Cardiac septum (tissue), 1 donor: ENCODE measurements at places on chromosomes 4 and X. TPM values are rescaled to one million over a fixed set of nuclear protein-coding genes. Genes with fewer than 3 reads are reported as not detected.

GRCh38 chrX:153640736-153641575 is 6.0 kb upstream of the DUSP9 start:
- DNase-seq: peak; percentile 71

GRCh38 chr4:54872261-54872660 is 214.5 kb downstream of the KIT start:
- DNase-seq: no peak

DNA sequence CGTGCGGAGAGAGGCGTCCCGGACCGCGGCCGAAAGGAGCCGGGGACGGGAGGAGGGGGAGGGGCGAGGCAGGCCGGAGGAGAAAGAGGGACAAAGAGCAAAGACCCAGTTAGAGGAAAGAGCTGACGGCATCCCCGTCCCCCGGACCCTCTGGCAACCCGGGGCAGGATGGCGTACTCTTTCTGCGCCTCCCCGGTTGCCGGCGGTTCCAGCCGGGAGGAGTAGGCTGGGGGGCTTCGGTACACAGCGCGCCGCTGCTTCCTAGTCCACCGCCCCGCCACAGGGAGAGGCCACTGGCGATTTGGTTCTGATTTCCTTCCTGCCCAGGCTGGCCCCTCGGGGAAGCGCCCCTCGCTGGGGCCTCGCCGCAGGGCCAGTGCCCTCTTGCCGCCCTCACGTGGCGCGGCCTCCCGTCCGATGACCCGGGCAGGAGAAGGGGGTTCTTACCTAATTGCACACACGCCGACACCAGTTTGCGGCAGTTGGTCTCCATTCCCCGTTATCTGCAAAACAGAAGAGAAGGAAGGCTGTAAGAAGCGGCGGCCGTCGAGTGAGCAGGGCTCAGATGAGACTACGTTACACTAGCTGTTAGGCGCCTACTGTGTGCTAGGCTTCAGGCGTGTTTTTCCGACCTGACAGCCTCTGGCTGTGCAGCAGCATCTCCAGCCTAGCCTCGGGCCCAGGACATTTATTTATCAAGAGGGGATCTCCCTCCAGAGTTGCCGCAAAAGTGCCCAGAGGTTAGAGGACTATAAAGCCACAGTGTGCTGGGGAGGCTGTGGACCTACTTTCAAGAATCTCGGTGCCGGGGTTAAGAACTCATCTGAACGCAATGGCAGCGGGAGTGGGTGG is 9.9 kb upstream of the PITX2 start:
- DNase-seq: no peak

The CLTRN gene
- 0.94 TPM for total RNA-seq

- no peak for DNase-seq
These were observed 16.0 kb downstream of the PRDM8 start for GRCh38 chr4:80213117-80213815.

- DNase-seq: no peak
These were observed 257.1 kb upstream of the ACTRT1 start for GRCh38 chrX:128309311-128309710.

- no peak for DNase-seq
These were observed 81.4 kb downstream of the CEP44 start for GRCh38 chr4:174365018-174365587.

The NRK gene
- total RNA-seq: 4.9 TPM

- DNase-seq: no peak
These were observed 101.2 kb downstream of the ARHGAP6 start for GRCh38 chrX:11564546-11564945.

The NIPAL1 gene
- total RNA-seq: 0.43 TPM

The SLC7A11 gene
- 0.19 TPM for total RNA-seq

DNA sequence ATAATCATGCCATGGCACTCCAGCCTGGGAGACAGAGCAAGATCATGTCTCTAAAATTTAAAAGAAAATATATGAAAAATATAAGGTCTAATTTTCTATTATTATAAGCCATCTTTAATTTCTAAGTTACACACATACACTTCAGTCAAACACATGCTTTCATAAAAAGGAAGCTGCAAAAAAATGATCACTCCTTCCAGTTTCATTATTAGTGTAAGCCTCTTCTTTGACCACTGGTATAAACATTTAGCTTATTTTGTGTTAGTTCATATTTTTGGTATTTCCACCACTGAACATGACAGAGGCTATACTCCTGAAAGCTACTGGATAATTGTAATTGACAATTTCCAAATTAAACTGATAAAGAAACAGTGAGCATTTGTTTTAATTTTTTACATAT is 163.3 kb upstream of the USP38 start:
- no peak for DNase-seq

DNA sequence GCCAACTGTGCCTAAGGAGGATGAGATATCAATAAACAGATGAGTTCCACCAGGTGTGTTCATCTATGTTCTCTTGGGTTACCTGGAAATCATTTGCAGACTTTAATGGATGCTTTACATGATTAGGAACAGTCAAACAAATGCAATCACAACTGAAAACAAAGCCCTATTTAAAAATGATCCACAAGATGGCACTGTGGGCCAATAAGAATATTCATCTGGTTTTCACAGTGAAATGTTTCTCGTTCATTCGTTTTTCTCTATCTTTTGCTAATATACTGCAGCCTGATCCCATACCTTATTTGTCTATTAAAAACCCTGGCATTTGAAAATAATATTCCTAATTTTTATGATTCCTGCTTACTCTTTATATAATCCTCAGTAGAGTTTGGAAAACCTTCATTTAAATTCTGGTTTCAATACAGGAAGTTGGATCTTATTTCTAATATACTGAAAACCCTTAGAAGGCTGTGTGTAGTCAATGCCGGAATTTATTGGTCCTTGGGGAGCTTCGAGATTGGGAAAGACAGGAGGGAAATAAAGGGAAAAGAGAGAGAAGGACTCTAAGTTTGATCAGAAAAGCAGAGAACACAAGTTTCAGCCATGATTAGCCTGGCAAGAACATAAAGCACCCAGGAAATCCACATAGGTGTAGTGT is 63.8 kb upstream of the TAPT1 start:
- DNase-seq: no peak

DNA sequence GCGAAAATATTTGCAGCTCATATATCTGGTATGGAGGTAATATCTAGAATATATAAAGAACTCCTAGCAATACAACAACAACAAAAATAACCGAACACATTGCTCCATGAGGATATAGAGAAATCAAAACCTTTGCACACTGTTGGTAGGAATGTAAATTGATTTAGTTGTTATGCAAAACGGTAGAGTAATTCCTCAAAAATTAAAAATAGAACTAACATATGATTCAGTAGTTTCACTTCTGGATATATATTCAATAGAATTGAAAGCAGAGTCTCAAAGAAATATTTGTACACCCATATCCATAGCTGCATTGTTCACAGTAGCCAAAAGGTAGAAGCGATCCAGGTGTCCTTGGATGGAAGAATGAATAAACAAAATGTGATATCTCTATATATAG is 203.0 kb upstream of the CNKSR2 start:
- DNase-seq: no peak

DNA sequence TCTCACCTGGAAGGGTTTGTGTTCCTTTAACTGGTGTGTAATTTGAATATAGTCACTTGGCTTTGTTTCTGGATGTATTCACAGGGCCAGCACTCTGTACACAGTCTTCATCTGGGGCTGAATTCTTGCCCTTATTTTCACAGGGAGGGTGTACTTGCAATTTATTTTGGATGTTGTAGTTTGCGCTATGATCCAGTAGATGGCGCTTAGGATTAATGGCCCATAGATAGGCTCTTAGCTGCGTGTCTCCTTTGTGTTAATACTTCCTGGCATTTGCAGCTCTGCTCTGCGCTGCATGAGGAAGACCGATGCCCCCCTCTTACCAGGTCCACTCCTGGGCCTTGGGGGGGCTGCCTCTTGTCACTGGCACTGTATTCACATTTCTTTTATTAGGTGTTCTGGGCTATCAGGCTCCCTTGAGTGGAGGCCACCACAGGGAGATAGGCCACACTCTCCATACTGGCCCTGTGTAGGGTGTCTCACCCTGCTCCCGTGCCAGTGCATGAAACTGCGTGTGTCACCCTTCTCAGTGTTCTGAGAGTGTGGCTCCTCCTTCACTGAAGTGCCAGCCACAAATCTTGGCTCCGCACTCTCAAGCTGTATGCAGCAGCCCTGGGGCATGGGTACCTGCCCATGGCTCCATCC is 562.2 kb downstream of the ZIC3 start:
- DNase-seq: no peak

DNA sequence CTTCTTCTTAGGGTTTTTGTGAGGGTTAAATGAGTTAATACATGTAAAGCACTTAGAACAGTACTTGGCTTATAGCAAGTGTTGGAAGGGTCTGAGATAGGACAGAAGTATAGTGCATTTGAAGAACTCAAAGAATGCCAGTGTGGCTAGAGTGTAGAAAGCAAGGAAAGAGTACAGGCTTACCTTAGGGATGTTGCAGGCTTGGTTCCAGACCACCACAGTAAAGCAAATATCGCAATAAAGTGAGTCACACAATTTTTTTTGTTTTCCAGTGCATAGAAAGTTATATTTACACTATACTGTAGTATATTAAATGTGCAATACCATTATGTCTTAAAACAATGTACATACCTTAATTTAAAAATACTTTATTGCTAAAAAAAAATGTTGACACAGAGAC is 41.3 kb downstream of the KIF4A start:
- no peak for DNase-seq

GRCh38 chr4:73945674-73946449 is 36.0 kb downstream of the PF4 start:
- DNase-seq: no peak

- DNase-seq: no peak
These were observed 186.3 kb downstream of the SLC7A11 start for GRCh38 chr4:138055890-138056289.

The FGD1 gene
- 8.0 TPM for total RNA-seq

- DNase-seq: no peak
These were observed 742.2 kb upstream of the ATOH1 start for GRCh38 chr4:93086356-93086755.

- no peak for DNase-seq
These were observed 40.2 kb downstream of the FHDC1 start for GRCh38 chr4:152976212-152976761.

- DNase-seq: no peak
These were observed 2135.9 kb downstream of the ARAP2 start for GRCh38 chr4:34108391-34108790.

The TLR3 gene
- 2.3 TPM for total RNA-seq

The SSX2 gene
- not detected for total RNA-seq

The DHX15 gene
- 62.6 TPM for total RNA-seq

DNA sequence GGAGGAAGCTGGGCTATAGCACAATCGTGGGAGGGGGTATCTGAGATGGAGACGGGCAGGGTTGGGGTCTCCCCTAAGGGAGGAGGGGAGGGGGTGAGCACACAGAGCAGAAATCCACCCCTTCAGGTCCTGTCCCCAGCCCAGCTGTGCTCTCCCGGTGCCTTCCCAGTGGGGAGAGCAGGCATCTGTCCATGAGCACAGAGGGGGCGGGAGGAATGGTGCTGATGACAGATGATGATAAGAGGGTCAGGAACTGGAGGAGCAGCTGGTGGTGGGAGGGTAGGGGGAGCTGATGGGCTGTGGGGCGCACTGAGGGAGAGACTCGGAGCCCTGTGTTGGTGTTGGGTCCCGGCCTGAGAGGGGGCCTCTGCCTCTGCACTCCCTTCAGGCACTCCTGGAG is 8.6 kb downstream of the ATP2B3 start:
- no peak for DNase-seq

GRCh38 chr4:80393246-80393969 is 57.9 kb downstream of the CFAP299 start:
- no peak for DNase-seq

DNA sequence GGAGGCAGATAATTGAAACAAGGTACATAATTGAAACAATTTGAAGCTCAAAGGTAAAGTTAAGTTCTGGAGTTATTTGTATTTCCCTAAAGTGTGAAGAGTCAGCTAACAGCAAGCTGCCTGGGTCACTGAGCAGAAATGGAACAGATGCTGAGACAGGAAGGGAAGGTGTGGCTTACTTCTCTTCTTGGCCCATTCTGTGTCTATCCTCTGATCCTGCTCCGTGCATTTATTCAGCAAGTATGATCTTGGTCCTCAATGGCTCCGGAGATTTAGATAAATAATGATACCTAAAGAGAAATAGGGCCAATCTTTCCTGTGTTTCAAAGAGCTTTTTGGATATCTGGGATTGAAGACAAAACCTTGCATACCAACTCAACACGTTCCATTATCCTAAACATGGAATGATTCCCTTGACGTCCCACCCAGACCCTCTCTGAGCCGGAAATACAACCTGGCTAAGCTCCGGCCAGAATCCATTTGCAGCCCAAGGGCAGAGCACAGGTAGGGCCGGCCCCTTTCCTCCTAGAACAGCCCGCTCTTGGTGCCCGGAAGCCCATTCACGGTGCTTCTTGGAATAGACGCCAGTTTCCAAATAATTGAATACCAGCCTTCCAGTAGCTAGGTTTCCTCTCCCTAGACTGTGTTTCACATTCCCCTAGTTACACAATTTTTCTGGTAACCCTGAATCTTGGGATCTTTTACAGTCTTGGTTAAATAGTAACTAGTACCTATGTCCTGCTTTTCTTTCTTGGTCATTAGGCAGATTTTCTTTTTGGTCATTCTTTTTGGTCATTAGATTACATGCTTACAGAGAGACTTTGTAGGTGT is 211.0 kb downstream of the NWD2 start:
- no peak for DNase-seq

DNA sequence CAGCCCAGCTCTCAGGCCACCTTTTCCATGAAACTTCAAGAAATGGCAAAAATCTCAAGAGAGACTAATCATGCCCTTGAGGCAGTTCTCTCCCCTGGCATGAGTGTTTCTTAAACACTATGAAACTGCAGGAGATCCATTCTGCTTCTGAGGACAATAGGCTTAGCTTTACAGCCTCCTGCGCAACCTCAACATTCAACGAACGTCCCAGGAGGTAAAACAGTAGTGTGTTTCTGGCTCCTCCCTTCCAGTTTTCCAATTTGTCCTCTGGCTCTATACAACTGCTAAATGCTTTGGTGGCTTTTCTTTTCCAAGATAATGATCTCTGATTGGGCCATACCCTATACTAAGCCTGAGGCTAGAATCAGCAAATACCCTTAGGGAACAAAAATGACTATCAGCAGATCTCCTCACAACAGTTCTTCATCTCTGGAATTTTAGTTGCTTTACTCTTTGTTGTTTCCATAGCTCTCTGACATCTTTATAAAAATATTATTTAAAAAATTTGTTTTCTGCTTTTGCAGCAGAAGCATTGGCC is 87.0 kb upstream of the FAT1 start:
- no peak for DNase-seq

DNA sequence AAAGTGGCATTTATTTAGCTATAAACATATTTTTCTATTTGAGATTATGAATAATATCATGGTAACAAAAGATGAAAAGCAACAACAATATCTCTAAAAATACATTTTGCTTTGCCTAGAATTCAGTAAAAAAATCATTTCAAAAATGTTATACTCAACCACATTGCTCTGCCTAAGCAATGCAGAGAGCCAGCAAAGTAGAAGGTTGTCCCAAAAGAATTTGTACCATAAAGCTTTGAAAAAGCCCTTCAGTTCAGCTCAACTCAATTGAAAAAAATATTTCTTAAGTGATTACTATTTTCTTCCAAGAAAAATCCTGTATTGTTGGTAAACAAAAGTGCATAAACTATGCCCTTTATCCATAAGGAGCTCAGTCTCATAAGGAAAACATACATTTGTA is 301.2 kb upstream of the ARSJ start:
- DNase-seq: no peak
